ENCODE measurements at places on chromosomes 16 and 17. TPM values are rescaled to one million over a fixed set of nuclear protein-coding genes. Genes with fewer than 3 reads are reported as not detected.
A peak's percentile ranks its signal among the peaks of the same experiment; 100 is the strongest.

Gene CHAD
- not detected for total RNA-seq

GRCh38 chr17:40369923-40370322, 5.4 kb upstream of the GJD3 start:
- no peaks in the 10 kb centered on the region for H3K27me3 ChIP-seq
- peaks cover 8% of the 10 kb centered on the region for H3K36me3 ChIP-seq
- H3K4me3 ChIP-seq: no peak overlapping the region
- H3K27ac ChIP-seq: no peak overlapping the region

Gene ZACN
- 0.34 TPM for total RNA-seq

Gene CYB5B
- 177 TPM for total RNA-seq

- H3K27ac ChIP-seq: no peak overlapping the region
- DNase-seq: no peak
- no peaks in the 10 kb centered on the region for H3K36me3 ChIP-seq
- H3K4me3 ChIP-seq: no peak overlapping the region
- peaks cover 66% of the 10 kb centered on the region for H3K27me3 ChIP-seq
These were observed 18.5 kb downstream of the SRCIN1 start for GRCh38 chr17:38587203-38587602.

Gene GLTPD2
- total RNA-seq: 0.71 TPM

DNA sequence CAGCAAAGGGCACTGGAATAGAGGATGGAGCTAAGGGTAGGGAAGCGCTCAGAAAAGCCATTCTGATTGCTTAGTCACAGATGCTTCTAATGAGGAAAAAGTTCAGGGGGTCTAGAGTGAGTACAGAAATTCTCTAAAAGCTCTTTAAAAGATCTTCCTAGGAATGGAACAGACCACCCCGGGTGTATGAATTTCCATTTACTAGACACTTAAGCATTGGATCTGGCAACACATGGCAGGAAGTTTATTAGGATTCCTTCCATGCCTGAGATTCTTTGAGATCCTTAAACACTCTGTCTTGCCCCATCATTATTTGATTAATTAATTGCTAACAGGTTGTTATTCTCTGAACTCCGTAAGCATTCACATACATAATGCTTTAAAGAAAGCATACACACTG, 8.5 kb downstream of the KRTAP9-7 start:
- DNase-seq: no peak
- H3K4me3 ChIP-seq: no peak overlapping the region
- H3K36me3 ChIP-seq: no peaks in the 10 kb centered on the region
- H3K27me3 ChIP-seq: no peaks in the 10 kb centered on the region
- H3K27ac ChIP-seq: no peak overlapping the region
- H3K4me1 ChIP-seq: peaks cover 38% of the 10 kb centered on the region

Gene NKD1
- 0.20 TPM for total RNA-seq

DNA sequence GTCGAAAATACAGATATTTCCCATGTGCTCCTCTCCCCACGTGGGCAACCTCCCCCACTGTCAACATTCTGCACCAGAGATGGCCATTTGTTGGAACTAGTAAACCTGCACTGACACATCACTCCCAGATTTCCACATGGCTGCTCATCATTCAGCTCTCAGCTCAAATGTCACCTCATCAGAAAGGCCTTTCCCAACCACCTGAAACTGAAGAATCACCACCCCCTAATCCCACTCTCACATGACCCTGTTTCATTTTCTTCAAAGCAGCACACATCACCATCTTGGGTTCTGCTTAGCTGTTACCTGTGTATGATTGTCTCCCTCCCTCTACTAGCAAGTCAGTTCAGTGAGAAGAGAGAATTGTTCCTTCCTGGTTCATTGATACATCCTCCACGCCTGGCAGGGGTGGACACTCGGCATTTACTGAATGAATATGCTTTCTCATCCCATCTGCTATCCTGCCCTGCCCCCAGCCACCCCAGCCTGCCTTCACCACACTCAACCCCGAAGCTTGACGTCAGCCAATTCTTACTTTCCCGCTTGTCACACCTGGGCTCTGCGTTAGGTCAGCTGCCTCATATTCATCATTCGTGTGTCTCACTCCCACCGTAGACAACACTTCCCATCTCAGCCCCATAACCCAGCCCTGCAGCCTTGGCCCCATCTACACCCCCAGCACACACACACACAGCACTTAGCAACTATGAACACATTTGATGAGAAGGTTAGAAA, 1.5 kb downstream of the C17orf114 start:
- no peak overlapping the region for H3K4me3 ChIP-seq
- H3K27me3 ChIP-seq: no peaks in the 10 kb centered on the region
- DNase-seq: no peak
- H3K36me3 ChIP-seq: peaks cover 12% of the 10 kb centered on the region

DNA sequence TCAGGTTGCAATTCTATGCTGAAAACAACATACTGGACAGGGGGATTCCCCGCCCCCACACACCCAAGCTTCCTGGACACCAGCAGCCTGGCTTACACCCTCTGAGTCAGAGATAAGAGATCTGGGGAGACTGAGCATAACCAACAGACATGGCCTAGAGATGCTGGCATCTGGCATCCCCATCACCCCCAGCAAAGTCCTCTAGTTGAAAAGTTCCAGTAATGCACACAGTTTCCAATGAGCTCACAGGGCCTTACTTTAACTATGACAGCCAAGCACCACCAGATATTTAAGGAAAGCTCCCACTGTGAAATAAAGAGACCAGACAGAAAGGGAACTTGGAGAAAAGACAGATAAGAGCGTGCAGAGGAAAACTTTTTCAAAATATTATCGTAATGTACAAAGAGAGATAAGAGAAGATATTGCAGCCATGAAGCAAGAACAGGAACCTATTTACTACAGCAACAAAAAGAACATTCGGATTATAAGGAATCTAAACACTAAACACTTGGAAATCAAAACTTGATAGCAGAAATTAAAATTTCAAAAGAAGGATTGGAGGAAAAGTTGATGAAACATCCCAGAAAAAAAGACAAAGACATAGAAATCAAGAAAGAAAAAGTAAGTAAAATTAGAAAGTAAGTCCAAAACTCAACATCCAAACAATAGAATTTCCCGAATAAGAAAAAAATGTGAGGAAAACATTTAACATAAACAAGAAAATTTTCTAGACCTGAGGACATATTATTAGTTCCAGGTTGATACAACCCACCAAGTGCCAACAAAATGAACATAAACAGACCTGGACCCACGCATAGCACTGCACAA, 17.2 kb upstream of the ALOX15 start:
- peaks cover 8% of the 10 kb centered on the region for H3K27me3 ChIP-seq
- H3K36me3 ChIP-seq: no peaks in the 10 kb centered on the region
- H3K4me1 ChIP-seq: peaks cover 7% of the 10 kb centered on the region
- H3K4me3 ChIP-seq: no peak overlapping the region

GRCh38 chr16:6993544-6993943, 339.1 kb upstream of the RBFOX1 start:
- no peaks in the 10 kb centered on the region for H3K4me1 ChIP-seq
- no peak for DNase-seq
- no peaks in the 10 kb centered on the region for H3K36me3 ChIP-seq
- no peak overlapping the region for H3K27ac ChIP-seq

- H3K27me3 ChIP-seq: peaks cover 43% of the 10 kb centered on the region
- H3K36me3 ChIP-seq: no peaks in the 10 kb centered on the region
- no peak overlapping the region for H3K27ac ChIP-seq
- H3K4me1 ChIP-seq: no peaks in the 10 kb centered on the region
These were observed 42.5 kb downstream of the KCNJ12 start for GRCh38 chr17:21418446-21419298.

DNA sequence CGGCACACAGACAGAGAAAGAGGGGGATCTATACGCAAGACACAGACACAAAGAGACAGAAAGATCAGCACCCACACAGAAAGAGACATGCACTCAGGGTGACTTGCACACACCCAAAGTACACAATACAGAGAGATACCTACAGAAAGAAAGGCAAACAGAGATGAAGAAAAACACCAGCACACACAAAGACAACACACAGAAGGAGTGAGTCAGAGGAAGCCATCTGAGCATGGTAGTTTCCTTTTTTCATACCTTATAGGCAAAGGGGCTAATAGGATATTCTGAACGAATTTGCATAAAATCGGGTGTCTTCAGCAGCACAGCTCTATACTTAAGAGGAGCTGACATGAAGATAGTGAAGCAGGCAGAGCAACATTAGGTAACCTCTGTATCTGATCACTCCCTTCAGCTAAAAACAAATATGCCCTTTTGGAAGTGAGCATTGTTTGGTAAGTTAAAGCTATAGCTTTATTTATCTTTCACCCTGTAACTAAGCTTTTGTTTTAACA, 198.6 kb downstream of the AATF start:
- no peak overlapping the region for H3K27ac ChIP-seq
- no peaks in the 10 kb centered on the region for H3K27me3 ChIP-seq
- H3K36me3 ChIP-seq: peaks cover 22% of the 10 kb centered on the region
- H3K4me1 ChIP-seq: peaks cover 11% of the 10 kb centered on the region
- H3K4me3 ChIP-seq: no peak overlapping the region

Gene RAD51D
- total RNA-seq: 16.8 TPM

DNA sequence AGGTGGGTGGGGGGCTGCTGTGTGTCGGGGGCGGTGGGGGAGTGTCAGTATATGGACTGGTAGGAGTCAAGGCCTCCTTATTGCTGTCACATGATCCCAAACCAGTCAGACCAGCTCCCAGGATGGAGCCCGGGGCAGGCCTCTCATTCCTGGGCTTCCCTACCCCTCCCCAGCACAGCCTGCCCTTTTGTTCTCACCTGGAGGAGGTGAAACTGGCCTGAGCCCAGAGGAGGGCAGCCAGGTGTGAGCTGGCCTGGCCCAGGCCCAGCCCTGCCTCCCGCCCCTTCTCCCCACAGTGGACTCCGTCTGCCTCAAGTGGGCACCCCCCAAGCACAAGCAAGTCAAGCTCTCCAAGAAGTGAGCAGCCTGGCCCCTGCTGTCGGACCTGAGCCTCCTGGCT, 4.6 kb downstream of the PRSS8 start:
- peak overlapping the region; percentile 93 for H3K27ac ChIP-seq
- H3K27me3 ChIP-seq: no peaks in the 10 kb centered on the region
- DNase-seq: peak; percentile 96
- H3K36me3 ChIP-seq: peaks cover 89% of the 10 kb centered on the region
- peak overlapping the region; percentile 66 for H3K4me3 ChIP-seq
- peaks cover 77% of the 10 kb centered on the region for H3K4me1 ChIP-seq

- DNase-seq: no peak
- no peak overlapping the region for H3K27ac ChIP-seq
- H3K27me3 ChIP-seq: peaks cover 16% of the 10 kb centered on the region
- no peaks in the 10 kb centered on the region for H3K36me3 ChIP-seq
- H3K4me1 ChIP-seq: peaks cover 24% of the 10 kb centered on the region
These were observed 17.7 kb downstream of the ITGAL start for GRCh38 chr16:30490210-30490609.

DNA sequence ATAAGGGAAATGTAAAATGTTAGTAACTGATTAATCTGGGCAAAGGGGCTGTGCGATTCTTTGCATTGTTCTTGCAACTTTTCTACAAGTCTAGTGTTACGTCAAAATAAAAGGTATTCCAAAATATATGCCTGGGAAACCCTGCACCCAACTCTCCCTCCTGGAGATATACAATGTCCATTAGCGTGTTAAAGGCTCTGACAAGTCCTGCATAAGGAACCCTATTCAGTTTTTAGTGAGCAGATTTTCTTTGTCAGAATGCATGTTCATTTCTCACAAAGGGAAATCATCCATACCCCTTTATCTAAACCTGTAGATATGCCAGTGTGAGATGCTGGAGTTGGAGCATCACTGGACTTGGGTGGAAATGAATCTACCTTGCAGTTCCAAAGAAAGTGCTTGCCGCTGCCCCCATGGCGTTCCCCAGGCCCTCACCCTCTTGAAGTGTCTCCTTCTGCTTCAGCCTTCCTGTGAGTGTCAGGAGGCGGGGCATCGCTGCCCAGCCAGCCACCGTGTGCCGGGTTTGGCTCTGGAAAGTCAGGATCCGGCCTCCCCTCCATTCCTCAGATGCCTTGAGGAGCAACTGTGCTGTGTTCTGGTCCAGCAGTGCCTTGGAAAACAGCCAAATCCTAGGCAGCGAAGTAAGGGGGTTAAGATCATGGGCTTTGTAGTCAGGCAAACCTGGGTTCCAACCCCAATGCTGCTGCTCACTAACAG, 85.5 kb downstream of the RMI2 start:
- peaks cover 7% of the 10 kb centered on the region for H3K36me3 ChIP-seq
- H3K4me1 ChIP-seq: peaks cover 26% of the 10 kb centered on the region
- no peak overlapping the region for H3K27ac ChIP-seq
- H3K4me3 ChIP-seq: no peak overlapping the region

DNA sequence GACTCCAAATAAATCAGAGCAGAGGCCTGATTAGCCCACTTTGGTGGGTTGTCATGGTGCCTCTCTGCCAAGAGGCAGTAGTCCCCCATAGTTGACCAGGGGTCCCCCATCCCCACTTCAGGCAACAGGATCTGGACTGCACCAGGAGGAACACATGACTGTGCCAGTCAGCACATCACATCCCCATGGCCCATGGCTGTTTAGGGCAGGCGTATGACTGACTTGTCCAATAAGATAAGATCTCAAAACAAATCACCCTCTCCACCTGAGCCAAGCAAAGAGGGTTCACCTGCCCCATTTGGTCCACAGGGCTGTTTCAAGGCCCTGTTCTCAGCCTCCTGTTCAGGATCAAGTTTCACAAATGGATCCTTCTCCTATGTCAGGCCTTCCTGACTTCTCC, 93.3 kb downstream of the C16orf78 start:
- DNase-seq: no peak
- no peak overlapping the region for H3K4me3 ChIP-seq
- H3K27me3 ChIP-seq: peaks cover 89% of the 10 kb centered on the region
- no peaks in the 10 kb centered on the region for H3K36me3 ChIP-seq
- H3K4me1 ChIP-seq: no peaks in the 10 kb centered on the region

- peaks cover 11% of the 10 kb centered on the region for H3K36me3 ChIP-seq
- H3K27me3 ChIP-seq: no peaks in the 10 kb centered on the region
- peaks cover 15% of the 10 kb centered on the region for H3K4me1 ChIP-seq
- no peak for DNase-seq
These were observed 78.5 kb downstream of the MRC2 start for GRCh38 chr17:62705778-62706597.

DNA sequence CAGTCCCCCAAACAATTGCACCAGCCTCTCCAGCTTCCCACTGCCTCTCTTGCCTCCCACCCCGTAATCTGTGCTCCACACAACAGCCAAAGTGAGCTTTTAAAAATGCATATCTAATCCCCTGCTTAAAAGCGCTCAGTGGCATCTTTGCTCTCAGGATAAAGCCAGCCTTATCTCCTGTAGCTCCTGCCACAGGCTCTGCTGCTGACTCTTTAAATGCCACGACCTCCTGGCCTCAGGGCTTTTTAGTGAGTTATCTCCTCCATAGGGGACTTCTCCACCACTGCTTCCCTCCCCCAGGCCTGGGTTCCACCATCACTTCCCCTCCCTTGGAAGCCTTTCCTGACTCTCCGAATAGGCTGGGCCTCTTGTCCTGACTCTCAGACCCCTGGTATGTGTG, 98.6 kb downstream of the GNAO1 start:
- H3K4me1 ChIP-seq: peaks cover 9% of the 10 kb centered on the region
- H3K27me3 ChIP-seq: peaks cover 38% of the 10 kb centered on the region
- H3K36me3 ChIP-seq: no peaks in the 10 kb centered on the region

Gene CFDP1
- 70.9 TPM for total RNA-seq

DNA sequence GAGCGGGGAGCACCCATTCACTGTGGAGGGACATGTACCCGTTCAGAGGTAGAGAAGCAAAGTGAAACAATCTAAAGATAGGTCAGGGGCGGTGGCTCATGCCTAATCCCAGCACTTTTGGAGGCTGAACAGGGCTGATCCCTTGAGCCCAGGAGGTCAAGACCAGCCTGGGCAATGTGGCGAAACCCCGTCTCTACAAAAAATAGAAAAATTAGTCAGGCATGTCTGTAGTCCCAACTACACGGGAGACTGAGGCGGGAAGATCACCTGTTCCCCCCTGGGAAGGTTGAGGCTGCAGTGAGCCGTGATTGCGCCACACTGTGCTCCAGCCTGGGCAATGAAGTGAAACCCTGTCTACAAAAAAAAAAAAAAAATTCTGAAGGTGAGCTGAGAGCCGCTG, 21.7 kb downstream of the MYL4 start:
- H3K4me3 ChIP-seq: no peak overlapping the region
- H3K27me3 ChIP-seq: no peaks in the 10 kb centered on the region
- H3K27ac ChIP-seq: no peak overlapping the region
- no peaks in the 10 kb centered on the region for H3K36me3 ChIP-seq

Measured in Calu3 (cell line).